Heart right ventricle (tissue), 16 donors: ENCODE measurements at places on chromosomes 5 and 9. TPM values are rescaled to one million over a fixed set of nuclear protein-coding genes. Genes with fewer than 3 reads are reported as not detected.

The FBP1 gene
- total RNA-seq = 0.40 TPM

The NIM1K gene
- not detected for total RNA-seq

DNA sequence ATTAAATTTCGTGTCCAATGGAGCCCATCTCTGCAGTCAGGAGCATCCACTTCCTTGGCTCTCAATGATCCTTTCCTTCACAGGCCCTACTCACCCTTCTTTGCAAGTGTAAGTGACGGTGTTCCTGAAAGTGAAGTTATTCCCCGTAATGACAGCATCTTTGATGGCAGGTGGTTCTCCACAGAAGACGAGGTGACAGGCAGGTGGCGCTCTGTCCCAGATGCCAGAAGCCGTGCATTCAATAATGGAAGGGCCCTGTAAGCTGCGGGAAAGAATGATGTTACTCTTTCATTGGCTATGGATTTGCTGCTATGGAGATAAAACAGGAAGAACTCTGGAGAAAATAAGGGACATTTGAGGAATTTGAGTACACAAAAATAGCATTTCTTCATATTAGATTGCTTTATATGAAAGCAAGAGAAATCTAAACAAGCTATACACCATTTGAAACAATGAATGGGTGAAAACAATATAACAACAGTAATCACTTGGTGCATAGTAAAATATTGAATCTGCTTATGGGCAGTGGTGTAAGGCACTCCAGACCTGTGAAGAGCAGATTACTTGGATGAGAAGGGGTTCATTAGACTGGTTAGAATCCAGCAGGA lies 89.9 kb upstream of the TXNDC8 start:
- peak; percentile 35 for DNase-seq

GRCh38 chr5:179168664-179169063 lies 108.5 kb downstream of the ZNF354C start:
- no peak for DNase-seq

- no peak for DNase-seq
Observed at GRCh38 chr9:87701931-87702421, 23.9 kb upstream of the CTSL start.
